ENCODE measurements at places on chromosomes 7 and 10.

- no peak for DNase-seq
Measured at GRCh38 chr10:79021948-79022499, 46.7 kb upstream of the ZMIZ1 start.

DNA sequence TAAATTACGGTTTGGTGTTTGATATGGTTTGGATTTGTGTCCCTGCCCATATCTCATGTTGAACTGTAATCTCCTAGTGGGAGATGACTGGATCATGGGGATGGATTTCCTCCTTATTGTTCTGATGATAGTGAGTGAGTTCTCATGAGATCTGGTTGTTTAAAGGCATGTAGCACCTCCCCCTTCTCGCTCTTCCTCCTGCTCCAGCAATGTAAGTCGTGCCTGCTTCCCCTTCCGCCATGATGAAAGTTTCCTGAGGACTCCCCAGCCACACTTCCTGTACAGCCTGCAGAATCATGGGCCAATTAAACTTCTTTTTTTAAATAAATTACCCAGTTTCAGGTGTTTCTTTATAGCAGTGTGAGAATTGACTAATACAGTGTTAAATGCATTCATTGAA lies 116.6 kb downstream of the DOCK4 start:
- no peak for DNase-seq

DNA sequence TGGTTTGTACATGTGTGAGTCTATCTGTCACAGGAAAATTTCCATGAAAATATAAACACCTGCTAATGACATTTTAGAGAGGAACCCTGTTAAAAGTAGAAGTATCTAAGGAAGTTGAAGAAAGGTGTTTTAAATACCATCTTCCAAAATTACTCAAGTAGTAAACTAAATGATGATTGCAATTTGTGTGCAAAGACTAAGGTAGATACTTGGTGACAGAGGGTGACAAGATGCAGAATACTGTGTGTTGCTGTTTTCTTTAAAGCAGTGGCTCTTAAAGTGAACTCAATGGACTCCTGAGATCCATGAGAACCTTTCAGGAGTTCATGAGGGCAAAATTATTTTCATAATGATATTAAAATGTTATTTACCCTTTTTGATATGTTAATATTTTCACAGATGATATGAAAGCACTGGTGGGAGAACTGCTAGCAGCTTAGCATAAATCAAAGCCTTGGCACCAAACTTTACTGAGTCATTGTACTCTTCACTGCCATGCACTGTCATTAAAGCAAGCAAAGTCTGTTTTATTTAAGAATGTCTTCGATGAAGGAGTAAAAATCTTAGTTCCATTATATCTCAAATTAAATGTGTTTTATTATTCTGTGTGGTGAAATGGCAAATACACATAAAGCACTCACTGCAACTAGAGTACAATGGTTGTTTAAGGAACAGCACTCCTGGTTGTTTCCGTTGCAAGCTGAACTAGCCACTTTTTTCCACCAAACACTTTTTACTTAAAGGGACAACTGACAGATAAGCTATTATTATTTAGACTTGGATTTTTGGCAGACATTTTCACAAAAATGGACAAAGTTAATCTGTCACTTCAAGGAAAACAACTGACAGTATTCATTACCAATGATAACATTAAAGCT lies 133.7 kb downstream of the LRRN3 start:
- DNase-seq = peak; percentile 18

GRCh38 chr7:77540402-77540822 lies 3.3 kb downstream of the PTPN12 start:
- no peak for DNase-seq

DNA sequence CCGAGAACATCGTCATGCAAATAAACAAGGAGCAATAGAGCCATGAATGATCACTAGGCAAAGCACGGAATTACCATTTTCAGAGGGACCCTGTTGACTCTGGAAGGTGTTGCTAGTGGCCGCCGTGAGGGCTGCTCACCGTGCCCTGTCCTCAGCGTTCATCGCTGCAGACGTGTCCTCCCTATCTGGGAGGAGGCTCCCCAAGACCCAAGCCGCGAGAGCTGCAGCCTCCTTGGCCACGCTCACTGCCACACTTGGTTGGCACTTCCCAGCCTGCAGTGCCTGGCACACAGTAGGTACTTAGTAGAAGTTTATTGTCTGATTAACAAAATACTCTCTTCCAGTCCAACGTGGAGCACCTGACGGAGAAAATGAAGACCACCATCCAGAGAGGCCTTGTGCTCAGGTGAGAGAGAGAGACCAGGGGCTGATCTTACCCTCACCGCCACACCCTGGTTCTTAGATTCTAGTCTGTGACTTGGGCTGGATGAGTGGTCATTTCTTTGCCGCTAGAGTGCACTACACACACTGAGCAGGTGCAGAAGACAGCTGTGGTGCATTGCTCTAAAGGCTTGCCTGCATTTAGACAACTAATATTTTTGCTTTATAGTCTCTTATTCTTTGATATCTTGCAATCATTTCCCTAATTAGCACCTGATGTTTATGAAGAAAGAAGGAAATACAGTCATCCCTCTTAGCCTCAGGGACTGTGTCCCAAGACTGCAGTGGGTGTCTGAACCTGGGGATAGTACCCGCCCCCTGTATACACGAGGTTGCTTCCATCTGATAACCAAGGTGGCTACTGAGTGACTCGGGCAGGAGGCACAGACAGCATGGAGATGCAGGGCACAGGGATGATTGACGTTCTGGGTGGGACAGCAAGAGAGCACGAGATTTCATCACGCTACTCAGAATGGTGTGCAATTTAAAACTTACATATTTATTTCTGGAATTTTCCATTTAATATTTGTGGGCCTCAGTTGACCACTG lies 40.3 kb downstream of the PITRM1 start:
- DNase-seq = peak; percentile 19

- no peak for DNase-seq
Measured at GRCh38 chr10:4255751-4256150, 470.7 kb upstream of the KLF6 start.

DNA sequence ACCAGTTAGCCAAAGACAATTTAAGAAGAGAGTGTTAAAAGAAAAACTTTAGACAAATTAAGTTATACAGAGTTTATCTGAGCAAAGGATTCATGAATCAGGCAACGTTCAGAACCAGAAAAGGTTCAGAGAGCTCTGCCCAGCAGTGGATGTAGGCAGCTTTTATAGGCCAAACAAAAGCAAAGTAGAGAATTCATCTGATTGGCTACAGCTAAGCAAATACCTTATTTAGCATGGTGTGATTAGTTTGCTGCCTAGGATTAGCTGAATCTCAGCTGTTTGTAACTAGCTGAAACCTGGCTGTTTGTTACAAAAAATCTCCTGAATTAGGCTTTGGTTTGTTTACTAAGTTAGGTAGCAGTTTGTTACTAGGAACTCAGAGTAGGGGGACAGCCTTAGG lies 66.0 kb downstream of the SLC25A40 start:
- DNase-seq = no peak

DNA sequence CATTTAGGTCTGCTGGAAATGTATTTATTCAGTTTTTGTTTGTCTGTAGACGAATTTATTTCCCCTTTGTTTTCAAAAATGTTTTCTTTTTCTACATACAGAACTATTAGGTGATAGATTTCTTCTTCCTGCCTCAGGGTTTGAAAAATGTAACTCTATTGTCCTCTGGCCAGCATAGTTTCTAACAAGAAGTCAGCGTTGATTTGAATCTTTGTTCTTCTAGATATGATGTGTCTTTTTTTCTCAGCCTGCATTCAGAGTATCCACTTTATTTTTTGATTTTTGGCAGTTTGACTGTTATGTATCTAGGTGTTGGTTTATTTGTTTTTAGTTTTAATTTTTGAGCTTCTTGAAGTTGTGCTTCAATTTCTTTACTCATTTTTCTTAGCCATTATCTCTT lies 7.5 kb upstream of the OR2F1 start:
- DNase-seq = no peak

DNA sequence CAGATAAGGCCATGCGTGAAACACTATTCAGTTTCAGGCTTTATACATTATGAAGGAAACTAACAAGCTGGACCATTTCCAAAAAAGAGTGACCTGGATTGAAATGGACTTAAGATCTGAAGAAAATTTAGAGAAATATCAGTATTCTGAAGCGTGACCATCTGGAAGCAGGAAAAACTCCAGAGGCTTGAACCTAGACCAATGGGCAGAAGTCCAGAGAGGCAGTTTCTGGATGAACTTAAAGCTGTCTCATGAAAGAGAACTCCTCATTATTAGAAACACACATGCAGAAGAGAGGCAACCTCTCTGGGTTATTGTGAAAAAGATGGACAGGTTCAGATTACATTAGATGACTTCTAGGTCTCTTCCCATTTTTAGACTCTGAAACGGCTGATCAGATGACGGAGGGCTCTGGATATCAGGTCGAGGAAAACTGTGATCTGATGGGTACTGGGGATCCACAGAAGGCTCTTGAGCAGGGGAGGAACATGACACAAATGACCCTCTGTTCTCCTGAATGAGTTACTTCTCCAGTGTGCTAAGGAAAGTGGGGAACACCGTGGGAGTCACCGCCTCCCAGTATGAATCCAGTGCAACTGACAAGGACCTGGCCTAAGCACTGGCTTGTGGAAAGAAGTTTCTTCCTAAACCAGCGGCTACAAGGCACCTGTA lies 116.5 kb downstream of the SPDYE5 start:
- peak; percentile 12 for DNase-seq

DNA sequence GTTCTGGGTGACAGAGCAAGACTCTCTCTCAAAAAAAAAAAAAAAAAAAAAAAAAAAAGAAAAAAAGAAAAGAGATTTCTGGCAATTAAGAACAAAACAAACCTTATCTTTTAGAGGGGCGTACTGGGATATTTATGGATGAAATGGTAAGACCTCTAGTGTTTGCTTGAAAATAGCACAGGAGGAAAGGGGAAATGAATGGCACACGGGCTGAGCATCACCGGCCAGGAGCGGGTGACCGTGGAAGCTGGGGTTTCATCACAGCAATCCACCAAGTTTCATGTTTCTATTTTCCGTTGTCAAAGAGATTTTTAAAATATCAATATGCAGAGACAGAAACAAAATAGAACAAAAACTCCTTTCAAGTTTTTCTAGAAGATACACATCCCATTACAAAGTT lies 105.6 kb downstream of the SVIL start:
- no peak for DNase-seq

DNA sequence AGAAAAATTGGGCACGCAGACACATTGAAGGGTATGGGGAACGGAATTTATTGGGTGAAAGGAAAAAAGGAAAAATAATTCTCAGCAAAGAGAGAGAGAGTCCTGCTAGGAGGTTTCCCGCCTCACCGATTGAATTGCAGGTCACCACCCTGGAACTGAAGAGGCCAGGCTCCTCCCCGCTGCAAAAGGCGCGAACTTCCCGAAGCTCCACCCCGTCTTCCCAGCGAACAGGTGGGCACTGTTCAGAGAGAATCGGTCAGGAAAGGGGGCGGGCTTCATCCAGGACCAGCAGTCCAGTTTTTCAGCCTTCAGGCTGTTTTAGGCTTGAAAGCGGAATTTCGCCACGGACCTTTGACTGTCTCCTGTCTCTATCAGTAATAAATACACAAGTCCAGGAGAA lies 27.3 kb upstream of the CADPS2 start:
- DNase-seq = no peak

DNA sequence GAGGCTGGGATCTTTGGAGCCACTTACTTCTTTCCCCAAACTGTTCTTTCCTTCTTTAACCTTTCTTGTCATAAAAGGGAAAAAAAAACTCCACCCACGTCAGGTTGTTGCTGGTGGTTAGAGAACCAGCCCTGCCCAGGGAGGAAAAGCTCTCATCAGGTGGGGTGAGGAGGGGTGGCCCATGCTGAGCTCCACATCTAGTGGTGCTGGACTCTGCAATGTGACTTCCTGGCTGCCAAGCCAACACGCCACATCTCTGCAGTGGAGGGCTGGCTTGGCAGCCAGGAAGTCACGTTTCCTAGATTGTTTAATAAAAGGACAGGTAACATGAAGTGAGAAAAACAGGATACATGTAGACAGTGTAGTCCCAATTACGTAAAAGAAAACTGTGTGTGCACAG lies 37.4 kb downstream of the WIPF3 start:
- DNase-seq = no peak

DNA sequence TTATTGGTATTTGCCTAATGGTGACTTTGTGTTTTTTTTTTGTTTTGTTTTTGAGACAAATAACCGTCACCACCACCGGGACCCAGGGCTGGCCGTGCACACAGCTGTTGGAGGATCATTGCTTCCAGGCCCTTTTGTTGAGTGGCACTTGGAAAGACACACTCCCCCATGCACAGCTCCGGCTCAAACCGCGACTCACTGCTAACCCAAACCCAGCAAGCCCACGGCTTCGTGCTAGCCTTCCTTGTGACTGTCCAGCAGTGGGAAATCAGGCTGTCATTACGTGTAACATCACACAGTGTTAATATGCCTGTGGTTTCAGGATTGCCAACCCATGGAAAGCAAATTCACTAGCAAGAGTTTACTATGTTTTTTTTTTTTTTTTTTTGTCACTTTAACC lies 17.4 kb downstream of the BNIP3 start:
- no peak for DNase-seq

DNA sequence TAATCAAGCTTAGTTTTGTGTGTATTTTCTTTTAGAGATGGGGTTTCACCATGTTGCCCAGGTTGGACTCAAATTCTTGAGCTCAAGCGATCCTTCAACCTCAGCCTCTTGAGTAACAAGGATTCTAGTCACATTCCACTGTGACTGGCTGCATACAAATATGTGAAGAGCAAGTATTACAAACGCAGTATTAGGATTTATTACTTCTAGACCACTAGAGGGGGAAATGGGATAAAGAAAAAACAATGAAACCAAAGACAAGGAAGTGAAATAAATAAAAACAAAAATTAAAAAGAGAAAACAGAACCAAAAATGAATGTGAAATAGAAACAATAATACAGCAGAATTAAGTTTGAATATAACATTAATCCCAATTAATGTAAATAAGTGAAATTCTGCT lies 308.7 kb downstream of the ANKRD30A start:
- peak; percentile 1 for DNase-seq

DNA sequence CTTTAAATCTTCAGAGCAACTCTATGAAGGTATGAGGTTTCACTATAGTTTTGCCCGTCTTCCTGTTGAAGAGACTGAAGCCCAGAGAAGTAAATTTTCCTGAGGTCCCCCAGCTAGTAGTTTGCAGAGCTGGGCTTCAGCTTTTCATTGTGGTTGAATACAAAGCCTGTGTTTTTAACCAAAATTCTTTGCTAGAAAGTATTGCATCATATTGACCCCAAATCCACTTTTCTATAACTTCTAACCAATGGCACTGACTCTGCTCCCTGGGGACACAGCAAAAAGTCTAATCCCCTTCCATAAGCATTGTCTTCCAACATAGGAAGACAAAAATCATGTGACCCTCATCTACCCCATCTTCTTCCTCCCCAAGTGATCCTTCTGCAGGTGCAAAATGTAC lies 93.0 kb downstream of the KCNMA1 start:
- DNase-seq = no peak

- peak; percentile 97 for DNase-seq
Measured at GRCh38 chr7:28988810-28989209, 30.7 kb upstream of the TRIL start.

GRCh38 chr10:58740620-58741369 lies 228.1 kb downstream of the BICC1 start:
- DNase-seq = peak; percentile 52

- DNase-seq = no peak
Measured at GRCh38 chr7:124618871-124619270, 146.7 kb downstream of the GPR37 start.

Measured in fibroblast of the aortic adventitia (primary cell).